ENCODE measurements at places on chromosomes 7 and 10.

GRCh38 chr7:155860840-155861479, 48.7 kb upstream of the SHH start:
- no peak for DNase-seq

- no peak for DNase-seq
Measured at GRCh38 chr7:115747174-115747573, 283.4 kb downstream of the TFEC start.

DNA sequence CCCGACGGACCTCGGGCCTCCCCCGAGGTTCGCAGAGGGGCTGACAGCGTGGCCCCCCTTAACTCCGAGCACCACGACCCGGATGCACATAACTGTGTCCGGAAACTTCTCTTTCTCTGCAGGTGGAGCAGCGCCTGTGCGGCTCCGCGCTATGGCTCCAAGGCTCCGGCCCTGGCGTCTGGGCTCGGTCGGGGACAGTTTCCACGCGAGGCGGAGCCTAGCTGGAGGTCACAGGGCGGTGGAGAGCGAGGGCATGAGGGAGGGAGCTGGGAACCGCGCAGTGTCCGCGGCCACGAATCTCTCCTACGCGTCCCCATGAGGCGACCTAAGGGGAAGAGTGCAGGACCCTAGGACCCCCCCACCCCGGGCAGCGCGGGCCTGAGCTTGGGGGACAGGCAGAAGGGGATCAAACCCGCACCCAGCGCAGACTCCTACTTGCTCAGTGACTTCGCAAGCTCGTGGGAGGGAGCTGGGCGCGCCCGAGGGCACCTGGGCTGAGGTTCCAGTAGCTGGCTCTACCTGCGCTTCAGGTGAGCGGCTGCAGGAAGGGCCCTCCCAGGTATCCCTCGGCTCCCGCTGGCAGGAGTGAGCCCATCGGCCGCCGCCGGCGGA, 8.6 kb upstream of the MNX1 start:
- no peak for DNase-seq

- no peak for DNase-seq
Measured at GRCh38 chr10:20769481-20769880, 127.6 kb downstream of the NEBL start.

DNA sequence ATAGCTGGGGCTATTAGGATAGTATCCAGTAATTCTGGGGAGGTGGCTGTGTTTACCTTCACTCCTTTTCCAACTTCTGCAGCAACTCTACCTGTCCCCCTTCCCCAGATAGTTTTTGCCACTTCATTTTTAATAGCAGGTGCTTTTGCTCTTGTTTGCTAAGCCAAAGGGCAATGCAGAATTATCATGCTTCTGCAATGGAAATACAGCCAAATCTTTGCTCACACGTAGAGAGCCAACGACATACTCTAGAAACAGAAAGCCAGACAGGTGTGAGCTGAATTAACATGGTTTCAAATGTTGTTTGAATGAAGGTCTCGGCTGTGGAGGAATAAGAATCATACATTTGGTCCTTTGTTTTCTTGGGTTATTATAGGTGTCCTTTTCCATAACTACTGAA, 14.4 kb downstream of the PLEKHS1 start:
- DNase-seq: no peak

GRCh38 chr7:67105377-67105776, 108.7 kb downstream of the TYW1 start:
- DNase-seq: no peak

DNA sequence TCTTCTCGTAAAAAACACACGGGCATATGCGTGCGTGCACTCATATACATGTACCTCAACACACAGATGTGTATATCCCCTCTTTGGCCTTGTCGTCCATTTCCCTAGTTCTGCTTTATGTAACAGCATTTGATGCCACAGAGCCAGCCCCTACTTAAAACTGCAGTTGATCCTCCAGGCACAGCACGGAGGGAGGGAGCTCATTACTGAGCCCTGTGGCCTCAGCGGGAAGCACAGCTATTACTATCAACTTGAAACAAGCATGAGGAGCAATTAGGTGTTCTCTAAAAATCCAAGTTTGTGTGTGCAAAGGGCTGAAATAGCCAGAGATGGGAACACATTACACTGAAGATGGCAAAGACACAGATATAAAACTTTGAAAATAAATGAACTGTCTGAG, 580.9 kb downstream of the GLRX3 start:
- no peak for DNase-seq

DNA sequence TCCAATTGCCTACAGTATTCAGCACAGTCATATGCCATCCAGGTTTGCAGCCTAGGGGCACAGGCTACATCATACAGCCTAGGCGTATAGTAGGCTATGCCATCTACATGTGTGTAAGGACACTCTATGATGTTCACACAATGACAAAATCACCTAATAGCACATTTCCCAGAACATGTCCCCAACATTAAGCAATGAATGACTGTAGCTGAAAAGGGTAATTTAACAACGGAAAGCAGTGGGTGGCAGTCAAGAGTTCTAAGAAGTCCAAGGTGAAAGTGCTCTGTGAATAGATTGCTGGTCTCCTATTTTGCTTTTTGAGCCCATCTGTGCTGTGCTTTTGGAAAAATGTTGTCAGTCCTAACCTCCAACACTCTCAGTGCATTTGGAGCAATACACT, 162.6 kb downstream of the KLF6 start:
- DNase-seq: no peak

DNA sequence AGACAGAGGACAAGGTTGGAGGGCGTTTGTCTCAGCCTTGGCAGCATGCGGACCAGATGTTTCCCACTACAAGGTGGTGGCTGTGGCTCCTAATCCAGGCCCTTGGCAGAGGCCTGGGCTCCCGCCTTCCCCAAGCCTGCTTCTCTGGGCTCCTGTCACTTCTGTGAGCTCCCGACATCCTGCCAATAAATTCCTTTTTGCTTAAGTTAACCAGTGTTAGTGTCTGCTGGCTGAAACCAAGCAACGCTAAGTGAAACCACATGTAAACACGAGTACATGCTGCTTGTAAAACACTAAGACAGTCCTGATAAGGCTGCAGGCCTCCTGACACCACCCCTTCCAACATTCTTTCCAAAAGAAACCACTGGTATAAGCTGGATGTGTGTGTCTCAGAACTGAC, 263.6 kb upstream of the ZMIZ1 start:
- no peak for DNase-seq

- no peak for DNase-seq
Measured at GRCh38 chr7:114416129-114416990, 1.7 kb downstream of the FOXP2 start.

DNA sequence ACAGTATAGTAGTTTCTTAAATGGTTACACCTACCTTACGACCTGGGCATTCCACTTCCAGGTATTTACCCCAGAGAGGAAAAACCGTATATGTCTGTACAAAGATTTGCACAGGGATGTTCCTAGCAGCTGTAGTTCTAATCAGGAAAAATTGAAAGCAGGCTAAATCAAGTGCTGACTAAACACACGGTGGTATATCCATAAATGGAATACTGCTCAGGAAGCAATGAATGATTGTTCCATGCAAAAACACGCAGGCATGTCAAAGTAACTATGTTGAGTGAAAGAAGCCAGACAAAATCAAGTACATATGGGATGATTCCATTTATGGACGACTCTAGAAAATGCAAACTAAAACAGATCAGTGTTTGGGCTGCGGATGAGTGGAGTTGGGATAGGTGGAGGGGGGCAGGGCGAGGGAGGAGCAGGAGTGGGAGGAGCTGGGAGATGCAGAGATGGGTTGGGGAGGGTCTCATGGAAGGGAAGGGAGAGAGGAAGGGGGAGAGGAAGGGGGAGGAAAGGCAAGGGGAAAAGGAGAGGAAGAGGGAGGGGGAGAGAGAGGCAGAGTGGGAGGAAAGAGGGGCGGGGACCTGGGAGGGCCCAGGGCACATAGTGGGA, 484 bp upstream of the MSRB2 start:
- no peak for DNase-seq

GRCh38 chr10:96767611-96768010, 47.3 kb upstream of the PIK3AP1 start:
- no peak for DNase-seq

DNA sequence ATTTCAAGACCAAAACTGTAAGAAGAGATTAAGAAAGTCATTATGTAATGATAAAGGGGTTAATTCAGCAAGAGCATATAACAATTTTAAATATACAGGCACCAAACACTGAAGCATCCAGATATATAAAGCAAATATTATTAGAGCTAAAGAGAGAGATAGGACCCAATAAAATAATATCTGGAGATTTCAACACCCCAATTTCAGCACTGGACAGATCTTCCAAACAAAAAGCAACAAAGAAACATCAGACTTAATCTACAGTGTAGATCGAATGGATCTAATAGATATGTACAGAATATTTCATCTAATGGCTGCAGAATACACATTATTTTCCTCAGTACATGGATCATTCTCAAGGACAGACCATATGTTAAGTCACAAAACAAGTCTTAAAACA, 151.3 kb downstream of the COBL start:
- DNase-seq: no peak

Measured in activated CD4-positive, CD25-positive, alpha-beta regulatory T cell (primary cell).